Psoas muscle (tissue), 8 donors: ENCODE measurements at places on chromosomes 16 and 17. TPM values are rescaled to one million over a fixed set of nuclear protein-coding genes. Genes with fewer than 3 reads are reported as not detected.
A peak's percentile ranks its signal among the peaks of the same experiment; 100 is the strongest.

DNA sequence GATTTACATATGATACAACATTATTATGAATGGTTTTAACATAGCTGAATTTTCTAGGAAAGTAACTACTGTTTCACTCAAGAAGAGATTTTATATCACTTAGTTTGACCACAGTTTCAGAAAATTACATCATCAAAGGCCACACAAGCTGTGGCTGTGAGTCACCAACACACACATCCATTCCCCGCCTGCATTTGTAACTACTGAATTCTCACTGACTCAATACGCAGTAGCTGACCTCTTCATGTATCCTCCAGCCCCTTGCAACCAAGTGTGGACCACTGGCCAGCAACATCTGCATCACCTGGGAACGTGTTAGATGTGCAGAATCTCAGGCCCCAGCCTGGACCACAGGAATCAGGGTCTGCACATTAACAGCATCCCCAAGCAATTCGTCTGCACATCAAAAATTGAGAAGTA lies 197.6 kb downstream of the XYLT1 start:
- no peak overlapping the region for H3K27ac ChIP-seq
- H3K36me3 ChIP-seq: no peaks in the 10 kb centered on the region

- no peaks in the 10 kb centered on the region for H3K27me3 ChIP-seq
- no peak overlapping the region for H3K4me3 ChIP-seq
- H3K4me1 ChIP-seq: peaks cover 12% of the 10 kb centered on the region
- H3K36me3 ChIP-seq: no peaks in the 10 kb centered on the region
- no peak overlapping the region for H3K27ac ChIP-seq
- peak; percentile 74 for DNase-seq
Measured at GRCh38 chr16:58020628-58021521, 4.7 kb upstream of the MMP15 start.

DNA sequence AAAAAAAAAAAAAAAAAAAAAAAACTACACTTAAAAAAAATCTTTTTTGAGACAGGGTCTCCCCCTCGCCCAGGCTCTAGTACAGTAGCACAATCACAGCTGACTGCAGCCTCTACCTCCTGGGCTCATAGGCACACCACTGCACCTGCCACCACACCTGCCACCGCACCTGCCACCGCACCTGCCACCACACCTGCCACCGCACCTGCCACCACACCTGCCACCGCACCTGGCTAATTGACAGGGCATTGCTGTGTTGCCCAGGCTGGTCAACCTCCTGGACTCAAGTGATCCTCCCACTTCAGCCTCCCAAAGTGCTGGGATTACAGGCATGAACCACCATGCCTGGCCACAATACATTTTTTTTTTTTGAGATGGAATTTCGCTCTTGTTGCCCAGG lies 17.6 kb upstream of the WDR45B start:
- DNase-seq: peak; percentile 5
- peaks cover 8% of the 10 kb centered on the region for H3K36me3 ChIP-seq
- H3K27ac ChIP-seq: no peak overlapping the region
- peaks cover 8% of the 10 kb centered on the region for H3K4me1 ChIP-seq
- H3K27me3 ChIP-seq: no peaks in the 10 kb centered on the region

- H3K4me3 ChIP-seq: no peak overlapping the region
- H3K36me3 ChIP-seq: peaks cover 38% of the 10 kb centered on the region
- H3K27ac ChIP-seq: no peak overlapping the region
- no peak for DNase-seq
- H3K27me3 ChIP-seq: no peaks in the 10 kb centered on the region
Measured at GRCh38 chr16:68230176-68230571, 5.8 kb downstream of the ESRP2 start.

Gene SRCIN1
- total RNA-seq: 0.39 TPM

Gene BAHCC1
- 8.1 TPM for total RNA-seq

- peak; percentile 84 for DNase-seq
- no peaks in the 10 kb centered on the region for H3K27me3 ChIP-seq
- H3K4me1 ChIP-seq: peaks cover 31% of the 10 kb centered on the region
- H3K27ac ChIP-seq: peak overlapping the region; percentile 96
Measured at GRCh38 chr16:87860553-87861299, 8.6 kb downstream of the SLC7A5 start.

DNA sequence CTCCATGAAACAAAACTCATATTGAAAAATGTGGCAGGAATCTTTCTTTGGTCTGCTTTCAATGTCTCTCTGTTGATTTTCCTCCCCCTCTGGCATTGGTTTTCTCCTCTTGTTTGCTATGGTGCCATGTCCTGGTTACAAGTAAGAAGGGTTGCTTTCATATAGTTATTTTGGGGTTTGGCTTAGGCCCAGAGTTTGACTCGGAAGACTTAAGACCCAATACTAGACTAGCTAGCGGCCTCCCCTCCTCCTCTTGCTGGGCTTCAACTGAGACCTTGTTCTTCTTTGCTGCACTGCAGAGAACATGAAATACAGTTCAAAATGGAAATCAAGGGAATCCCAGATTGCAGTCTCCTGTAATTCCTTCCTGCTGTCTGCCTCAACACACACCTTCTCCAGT lies 30.0 kb upstream of the CLEC18A start:
- no peak overlapping the region for H3K4me3 ChIP-seq
- no peak overlapping the region for H3K27ac ChIP-seq
- no peaks in the 10 kb centered on the region for H3K36me3 ChIP-seq
- no peaks in the 10 kb centered on the region for H3K27me3 ChIP-seq
- peaks cover 12% of the 10 kb centered on the region for H3K4me1 ChIP-seq
- no peak for DNase-seq

Gene PKMYT1
- total RNA-seq: 0.53 TPM

Gene CES5A
- not detected for total RNA-seq

DNA sequence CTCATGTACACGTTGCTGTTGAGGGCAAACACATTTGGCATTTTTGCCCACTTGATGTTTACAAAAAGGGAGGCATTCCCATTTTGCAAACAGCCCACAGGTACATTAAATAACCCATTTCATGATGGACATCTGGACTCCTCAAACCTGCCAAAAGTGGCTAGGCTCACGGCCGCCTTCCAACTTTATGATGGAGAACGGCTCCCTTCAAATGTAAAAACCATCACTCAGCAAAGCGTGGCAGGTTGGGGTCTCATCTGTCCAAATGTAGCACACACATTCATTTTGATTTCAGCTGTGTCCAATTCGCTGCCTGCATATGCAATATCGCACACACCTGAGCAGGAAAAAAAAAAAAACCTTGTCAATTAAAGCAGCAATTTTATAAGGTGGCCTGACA lies 417.8 kb downstream of the TMEM114 start:
- no peaks in the 10 kb centered on the region for H3K27me3 ChIP-seq
- DNase-seq: no peak
- H3K4me3 ChIP-seq: no peak overlapping the region
- no peaks in the 10 kb centered on the region for H3K36me3 ChIP-seq
